Erythroblast (primary cell): ENCODE measurements at places on chromosomes 3 and 15.

- DNase-seq, result no peak
Measured at GRCh38 chr3:62132027-62132602, 241.2 kb downstream of the FEZF2 start.

- no peak for DNase-seq
Measured at GRCh38 chr3:146308682-146309081, 57.8 kb upstream of the PLSCR4 start.

DNA sequence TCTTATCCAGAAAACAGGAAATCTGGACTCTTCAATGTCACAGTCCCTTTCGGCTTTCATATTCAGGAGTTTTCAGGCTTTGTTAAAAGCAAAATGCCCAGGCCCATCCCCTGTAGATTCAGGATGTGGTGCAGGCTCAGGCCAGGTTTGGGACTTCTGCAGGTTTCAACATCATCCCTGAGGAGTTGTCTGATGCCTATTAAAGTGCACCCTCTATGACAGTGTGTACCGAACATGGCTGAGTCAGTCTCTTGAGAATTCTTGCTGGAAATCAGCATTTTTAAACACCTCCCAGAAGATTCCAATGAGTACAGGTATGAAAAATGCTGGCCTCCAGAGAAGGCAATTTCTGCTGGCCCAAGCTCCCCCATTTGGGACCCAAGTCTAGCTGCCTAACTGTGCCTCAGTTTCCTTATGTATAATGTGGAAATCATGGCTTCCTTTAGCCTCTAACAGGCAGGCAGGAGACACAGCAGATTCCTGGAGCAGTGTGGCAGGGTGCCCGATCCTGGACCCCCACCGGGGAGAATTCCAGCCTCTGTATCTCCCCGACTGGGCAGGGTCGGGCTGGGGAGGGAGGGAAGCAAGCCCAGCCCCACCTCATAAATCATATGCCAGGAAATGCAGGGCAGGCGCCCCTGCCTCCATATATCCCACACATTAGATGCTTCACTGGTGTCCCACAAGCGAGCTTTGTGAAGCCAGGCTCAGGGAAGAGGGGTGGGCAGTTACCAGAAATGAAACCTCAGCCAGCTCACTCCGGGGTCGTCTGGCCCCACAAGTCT lies 44.4 kb upstream of the SLC6A11 start:
- no peak for DNase-seq

DNA sequence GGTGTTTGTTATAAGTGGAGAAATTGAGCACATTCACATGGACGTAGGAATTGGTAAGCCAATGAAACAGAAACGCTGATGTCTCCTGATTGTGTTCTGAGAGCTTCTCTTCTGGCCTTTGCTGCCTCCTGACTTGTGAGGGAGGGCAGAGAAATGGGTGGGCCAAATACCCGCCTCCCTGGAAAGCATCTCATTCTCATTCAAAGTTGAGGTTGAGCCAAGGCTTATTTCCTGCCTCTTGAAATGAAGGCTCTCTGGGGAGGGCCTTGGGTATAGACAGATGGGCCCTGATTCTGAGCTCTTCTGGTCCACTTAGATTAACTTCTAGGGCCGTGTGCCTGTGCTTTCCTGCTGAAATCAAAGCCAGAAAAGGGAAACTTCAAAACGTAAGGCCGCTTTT lies 57.4 kb upstream of the MYZAP start:
- no peak for DNase-seq

- DNase-seq, result no peak
Measured at GRCh38 chr3:105948101-105948500, 79.3 kb upstream of the CBLB start.

GRCh38 chr3:56339244-56339643 lies 129.0 kb downstream of the ERC2 start:
- DNase-seq, result no peak

GRCh38 chr15:40379853-40380252 lies 2.7 kb upstream of the KNSTRN start:
- DNase-seq, result no peak

- no peak for DNase-seq
Measured at GRCh38 chr3:197331131-197331530, 32.7 kb upstream of the DLG1 start.

- DNase-seq, result no peak
Measured at GRCh38 chr15:83545804-83546511, 98.8 kb downstream of the SH3GL3 start.

DNA sequence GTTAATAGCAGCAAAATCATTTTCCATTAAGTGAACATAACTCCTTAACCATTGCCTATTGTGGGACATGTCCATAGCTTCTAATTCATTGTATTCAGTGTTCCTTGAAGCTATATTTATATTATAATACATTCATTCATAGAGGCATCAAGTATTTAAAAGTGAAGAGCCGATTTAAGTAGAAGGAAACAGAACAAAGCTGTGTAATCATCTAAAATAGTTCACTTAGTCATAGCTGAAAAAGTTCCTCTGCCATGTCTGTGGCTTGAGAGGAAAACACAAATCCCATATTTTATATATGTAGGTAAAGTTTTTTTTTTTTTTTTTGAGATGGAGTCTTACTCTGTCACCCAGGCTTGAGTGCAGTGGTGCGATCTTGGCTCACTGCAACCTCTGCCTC lies 54.5 kb downstream of the TMEM108 start:
- no peak for DNase-seq

DNA sequence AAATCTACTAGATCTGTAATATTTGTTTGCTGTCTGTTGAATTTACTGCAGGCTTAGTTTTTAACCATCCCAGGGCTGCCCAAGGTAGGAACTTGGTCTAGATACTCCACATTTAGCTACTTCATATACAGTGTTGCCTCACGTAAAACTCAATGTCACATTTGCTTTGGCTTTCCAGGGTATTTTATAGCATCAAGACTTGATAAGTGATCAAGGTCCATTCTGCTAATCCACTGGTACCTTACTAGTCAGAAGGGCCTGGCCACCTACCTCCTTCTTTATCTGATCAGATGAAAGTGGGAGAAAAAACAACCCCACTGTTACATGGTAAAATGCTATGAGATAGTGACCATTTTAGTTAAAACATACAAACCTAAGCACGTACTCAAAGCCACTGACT lies 25.5 kb upstream of the GREM1 start:
- DNase-seq, result no peak

GRCh38 chr3:35426366-35426958 lies 212.9 kb upstream of the ARPP21 start:
- DNase-seq, result no peak

DNA sequence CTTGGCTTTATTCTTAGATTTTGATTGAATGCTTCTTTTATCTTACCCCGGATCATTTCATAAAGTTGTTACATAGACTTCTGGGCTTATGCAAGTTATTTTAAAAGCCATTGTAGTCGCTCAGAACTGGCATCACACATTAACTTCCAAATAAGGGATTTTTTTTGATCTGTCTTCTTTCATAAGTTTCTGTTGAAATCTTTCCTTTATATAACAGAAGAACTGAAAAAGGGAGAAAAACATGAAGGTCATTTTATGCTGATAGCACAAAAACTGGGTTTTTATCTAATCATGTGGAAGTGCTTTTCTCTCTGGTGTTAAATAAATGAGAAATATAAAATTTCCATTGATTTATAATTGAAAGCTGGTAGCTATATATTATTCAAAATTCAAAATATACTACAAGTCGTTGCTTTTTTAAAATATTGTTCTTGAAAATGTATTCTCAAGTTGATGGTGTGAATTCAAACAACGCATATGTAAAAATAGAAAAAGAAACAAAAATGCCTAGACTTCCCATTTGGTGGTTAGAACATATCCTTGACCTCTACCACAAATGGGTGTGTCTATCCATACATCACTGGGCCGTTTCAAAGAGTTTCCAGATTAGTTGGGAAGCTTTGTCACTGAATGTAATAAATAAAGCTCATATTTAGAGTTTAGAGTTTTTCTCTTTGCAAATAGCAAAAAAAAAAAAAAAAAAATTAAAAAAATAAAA lies 258.3 kb upstream of the ZPLD1 start:
- DNase-seq, result no peak

DNA sequence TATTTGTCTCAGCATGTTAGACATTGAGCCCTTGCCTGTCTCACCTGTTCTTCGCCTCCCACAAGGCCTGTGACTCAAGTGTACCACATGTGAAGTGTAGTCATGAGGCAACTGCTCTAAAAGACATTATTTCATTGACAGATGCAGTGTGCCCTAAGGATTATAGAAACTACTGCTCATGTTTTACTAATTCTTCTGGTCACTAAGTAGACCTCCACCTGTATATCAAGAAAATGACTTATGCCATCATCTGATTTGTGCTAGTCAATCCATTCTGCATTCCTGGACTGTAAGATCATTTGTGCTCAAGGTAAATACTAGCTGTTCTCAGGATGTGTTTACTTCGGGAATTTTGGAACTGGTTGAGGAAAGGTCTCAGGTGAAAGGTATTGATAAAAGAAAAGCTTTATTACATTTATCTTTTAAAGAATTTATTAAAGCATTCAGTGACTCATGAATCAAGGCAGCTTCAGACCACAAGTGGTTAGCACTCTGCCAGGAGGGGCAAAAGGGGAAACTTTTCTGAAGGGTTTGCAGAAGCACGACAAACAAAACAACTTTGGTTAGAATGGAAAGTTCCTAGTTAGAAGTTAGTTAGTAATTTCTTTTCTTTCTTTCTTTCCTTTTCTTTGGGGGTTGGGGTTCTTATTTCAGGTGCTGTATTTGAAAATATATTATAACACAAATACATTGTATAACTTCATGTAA lies 465.3 kb upstream of the CBLB start:
- DNase-seq, result no peak

- DNase-seq, result no peak
Measured at GRCh38 chr3:174253940-174254339, 605.2 kb upstream of the NAALADL2 start.

GRCh38 chr3:163773136-163773535 lies 1305.2 kb downstream of the SI start:
- no peak for DNase-seq

DNA sequence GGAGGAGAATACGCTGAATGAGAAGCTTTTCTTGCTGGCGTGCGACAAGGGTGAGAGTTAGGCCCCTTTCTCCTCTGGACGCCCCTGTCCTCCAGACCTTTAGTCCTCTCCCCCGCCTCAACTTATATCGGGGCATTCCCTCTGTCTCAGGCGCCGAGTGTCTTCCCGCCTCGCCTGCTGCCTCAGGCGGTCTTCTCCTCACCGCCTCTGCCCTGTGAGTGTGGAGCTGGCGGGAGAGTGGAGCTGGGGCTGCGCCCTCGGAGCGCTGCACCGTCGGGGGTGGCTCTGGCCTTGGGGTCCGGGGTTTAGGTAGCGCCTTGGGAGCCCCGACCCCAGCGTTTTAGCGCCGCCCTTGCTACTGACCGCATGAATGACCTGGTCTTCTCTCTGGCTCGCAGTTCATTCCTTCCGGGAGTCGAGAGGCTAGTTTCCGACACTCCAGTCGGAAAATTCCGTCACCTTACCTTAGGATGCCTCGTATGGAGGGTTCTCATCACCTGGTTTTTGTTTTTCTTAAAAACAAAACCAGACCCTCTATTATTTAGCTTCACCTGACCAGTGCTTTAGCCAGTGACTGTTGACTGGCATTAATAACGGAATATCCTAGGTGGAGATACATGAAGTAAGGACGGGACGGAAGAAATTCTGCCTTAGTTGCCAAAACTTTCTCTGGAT lies 985 bp downstream of the TRPC1 start:
- no peak for DNase-seq

GRCh38 chr3:39531066-39531465 lies 63.6 kb downstream of the MOBP start:
- DNase-seq, result no peak

GRCh38 chr3:128489674-128489926 lies 3.4 kb downstream of the GATA2 start:
- no peak for DNase-seq

DNA sequence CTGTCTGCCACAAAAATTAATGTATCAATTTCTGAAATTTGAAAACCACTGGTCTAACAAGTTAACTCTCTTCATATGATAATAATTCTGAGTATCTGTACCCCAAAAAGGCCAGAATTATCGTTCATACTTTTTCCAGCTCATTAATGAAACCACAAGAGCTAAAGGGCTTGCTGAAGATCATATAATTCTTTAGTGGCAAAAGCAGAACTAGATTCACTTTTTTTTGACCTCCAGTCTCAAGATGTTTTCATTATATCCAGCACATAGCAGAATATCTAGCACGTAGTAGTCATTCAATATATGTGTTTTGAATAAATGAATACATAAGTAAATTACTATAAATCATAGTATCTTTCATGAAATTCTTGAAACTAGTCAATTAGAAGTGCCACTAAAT lies 246.7 kb upstream of the KCNH8 start:
- no peak for DNase-seq
